ENCODE measurements at places on chromosomes 6 and 20.

- no peak for DNase-seq
Observed at GRCh38 chr6:1781817-1782184, 172.1 kb downstream of the FOXC1 start.

GRCh38 chr6:77474286-77474956, 11.1 kb upstream of the HTR1B start:
- no peak for DNase-seq

GRCh38 chr6:138146544-138146943, 15.2 kb upstream of the ARFGEF3 start:
- DNase-seq, result no peak

GRCh38 chr6:44342052-44342451, 398 bp upstream of the SPATS1 start:
- no peak for DNase-seq

DNA sequence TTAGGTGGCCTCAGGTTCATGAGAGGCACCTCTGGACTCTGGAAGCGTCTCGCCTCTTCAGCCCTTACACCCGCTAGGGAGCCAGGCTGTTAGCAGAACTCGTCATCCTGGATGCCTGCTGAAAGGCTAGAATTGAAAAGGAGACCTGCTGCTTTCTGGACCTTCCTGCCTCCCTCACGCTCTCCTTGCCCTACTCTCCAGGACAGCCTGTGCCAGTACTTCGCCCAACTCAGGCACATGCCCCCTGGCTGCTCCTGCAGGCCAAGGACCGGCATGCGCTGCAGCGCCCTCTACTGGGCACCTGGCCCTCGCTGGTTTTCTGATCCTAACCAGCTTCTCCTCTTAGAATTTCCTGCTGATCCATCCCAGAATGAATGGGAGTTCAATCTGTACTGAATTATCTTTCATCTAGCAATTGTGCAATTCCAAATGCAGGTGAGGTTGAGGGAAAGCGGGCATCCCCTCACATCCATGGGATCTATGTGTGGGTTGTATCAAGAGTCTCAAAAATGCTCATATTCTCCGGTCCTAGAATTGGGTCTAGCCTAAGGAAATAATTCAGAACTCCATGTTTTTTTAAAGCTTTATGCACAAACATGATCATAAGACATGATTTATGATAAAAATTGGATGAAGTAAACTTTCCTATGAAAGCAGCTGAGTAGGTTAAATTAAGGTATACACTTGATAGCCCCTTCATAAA, 78.0 kb downstream of the PTPN1 start:
- peak; percentile 83 for DNase-seq

DNA sequence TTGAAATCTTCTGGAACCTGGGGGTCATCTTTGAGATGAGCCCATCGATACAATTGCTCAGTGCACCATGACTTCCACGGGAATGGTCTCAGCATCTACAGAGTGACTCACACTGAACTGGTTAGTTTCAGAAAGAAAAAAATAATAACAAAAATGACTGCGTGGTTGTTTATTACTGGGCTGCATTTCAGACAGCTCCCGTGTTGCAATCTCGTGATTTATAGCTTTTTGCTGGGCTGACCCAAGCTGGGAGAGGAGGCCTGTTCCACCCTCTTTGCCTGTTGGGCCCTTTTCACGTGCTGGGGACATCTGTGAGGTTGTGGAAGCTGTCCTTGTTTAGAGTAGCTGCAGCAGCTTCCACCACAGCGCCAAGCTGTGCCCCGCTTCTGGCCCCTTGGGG, 225.5 kb downstream of the BMP7 start:
- DNase-seq, result peak; percentile 82

DNA sequence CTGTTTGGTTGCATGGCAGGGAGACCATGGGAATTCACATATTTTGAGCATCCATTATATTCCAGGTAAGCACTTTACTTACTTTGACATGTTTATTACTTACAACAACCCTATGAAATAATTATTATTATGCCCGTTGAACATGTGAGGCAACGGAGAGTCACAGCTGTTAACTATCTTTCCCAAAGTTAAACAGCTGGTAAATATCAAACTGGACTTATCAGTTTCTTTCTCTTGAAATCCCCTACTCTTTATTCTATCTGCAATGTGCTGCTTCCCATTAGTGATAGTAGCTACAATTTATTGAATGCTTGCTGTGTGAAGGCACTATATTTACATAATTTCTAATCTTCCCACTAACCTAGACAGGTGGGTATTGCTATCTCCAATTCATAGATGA, 847.7 kb upstream of the MAP3K7 start:
- DNase-seq, result no peak

DNA sequence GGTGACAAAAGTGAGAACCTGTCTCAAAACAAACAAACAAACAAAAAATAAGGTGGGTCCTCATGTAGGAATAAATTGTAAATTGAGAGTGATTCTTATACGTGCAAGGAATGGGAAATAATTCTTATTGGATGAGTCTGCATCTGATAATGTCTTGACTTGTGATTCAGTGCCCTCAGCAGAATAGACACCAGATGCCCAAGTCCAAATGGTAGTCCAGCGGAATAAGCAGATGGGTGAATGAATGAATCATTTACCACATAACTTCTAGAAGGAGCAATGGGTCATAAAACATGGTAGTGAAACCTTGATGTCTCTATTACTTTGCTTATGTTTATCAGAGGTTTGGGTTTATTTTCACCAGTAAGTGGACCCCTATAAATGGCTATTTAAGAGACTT, 747.7 kb downstream of the PHF3 start:
- no peak for DNase-seq

- DNase-seq, result no peak
Observed at GRCh38 chr6:63634630-63635029, 972 bp upstream of the PHF3 start.

GRCh38 chr6:119148825-119149525, 70.5 kb upstream of the FAM184A start:
- peak; percentile 51 for DNase-seq

DNA sequence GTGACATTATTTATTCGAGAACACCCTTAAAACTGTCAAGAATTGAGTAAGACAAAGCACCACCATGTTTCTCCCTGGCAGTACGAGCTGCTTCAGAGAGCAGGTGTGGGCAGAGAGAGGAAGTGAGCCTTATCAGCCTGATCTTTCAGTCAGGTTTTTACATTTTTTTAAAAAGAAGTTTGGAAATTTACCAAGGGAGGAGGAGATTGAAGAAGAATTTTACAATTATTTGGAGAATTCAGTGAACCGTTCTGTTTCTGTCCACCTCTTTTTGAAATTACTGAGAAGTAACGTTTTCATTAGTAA, 75.5 kb downstream of the ZDHHC14 start:
- DNase-seq, result no peak

DNA sequence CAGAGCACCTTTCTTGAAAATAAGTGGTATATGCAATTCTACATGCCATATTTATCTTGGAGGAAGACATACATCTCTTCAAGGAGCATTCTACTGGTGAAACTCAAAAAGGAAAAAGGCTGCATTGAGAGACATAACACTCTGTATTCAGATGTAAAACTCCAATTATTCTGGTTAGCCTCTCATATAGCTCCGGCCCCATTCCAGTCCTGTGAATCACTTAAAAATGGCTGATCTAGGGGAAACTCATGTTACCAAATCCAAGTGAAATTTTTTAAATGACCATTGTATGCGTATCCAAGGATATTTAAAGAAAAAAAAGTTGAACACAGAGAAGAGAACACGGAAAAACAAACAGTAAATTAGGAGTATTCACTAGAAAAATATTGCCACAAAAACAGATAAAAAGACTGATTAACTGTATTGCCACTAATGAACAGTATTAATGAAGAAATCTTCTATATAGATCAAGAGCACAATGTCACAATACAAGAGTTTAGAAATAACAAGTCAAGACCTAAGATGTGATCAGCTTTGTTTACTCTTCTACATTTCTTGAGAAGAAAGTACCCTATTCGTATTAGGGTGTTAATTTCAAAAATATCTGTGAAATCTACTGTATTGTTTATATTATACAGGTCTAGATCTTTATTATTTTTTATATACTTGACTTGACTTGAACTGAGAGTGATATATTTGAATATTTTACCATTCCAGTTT, 124.5 kb upstream of the GJE1 start:
- DNase-seq, result no peak

DNA sequence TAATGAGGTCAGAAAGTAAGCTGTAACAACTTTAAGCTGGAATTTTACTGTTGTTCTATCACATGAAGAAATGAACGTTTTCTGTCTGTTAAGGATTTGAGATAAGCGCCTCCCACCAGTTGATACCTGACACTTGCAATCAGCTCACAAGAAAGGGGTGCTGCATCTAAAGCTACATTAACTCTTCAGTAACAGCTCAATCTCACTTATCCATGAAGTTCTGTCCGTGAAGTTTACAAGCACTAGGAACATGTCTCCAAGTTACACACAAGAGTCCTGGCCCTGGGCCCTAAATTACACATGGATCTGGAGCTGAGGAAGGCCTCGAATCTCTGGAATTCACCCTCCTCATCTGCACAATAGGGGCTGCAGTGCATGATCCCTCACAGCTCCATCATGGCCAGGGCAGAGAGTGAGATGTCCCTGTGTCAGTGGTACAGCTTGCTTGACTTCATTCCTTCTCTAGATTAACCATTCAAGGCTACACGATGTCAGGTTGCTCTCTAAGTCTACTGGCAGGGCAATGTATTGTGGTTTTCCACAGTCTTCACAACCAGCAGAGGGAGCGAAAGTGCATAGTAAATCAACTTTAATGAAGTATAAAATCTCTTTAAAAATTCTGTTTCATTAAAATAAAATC, 182.4 kb upstream of the MCHR2 start:
- peak; percentile 31 for DNase-seq

GRCh38 chr6:1872649-1873131, 263.0 kb downstream of the FOXC1 start:
- DNase-seq, result peak; percentile 35

DNA sequence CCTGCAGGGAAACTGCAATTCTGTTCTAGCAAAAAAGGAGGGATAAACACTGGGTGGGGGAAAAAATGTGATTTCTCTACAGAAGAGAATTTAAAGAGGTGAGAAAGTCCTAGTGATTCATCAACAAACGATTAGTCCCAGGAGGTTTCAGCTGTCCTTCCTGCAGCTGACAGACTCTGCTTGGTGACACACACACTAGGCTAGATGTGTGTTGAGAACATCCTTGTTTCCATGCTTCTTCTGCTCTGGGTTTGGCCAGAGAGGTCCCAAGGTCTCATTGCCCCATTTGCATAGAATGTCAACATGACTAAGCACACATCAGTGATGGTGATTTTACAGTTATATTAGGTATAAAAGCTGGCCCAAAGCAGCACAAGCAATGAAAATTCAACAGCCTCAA, 258.3 kb downstream of the NFATC2 start:
- DNase-seq, result no peak

DNA sequence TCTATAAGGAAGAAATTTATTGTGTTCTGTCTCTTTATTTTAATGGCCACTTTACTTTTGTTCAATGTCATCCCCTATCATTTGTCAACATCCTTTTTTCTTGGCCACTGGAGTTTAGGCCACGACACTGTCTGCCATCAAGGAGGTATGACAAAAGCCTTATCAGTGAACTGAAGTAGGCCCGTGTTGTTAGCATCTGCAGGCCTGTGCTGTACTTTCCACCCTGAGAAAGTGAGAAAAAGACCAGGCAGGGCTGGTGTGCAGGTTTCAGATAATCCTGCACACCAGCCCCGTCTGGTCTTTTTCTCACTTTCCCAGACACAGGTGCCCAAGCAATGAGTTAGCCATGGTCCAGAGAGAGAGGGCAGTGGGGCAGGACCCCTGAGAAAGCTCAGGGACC, 57.6 kb downstream of the GOPC start:
- no peak for DNase-seq

DNA sequence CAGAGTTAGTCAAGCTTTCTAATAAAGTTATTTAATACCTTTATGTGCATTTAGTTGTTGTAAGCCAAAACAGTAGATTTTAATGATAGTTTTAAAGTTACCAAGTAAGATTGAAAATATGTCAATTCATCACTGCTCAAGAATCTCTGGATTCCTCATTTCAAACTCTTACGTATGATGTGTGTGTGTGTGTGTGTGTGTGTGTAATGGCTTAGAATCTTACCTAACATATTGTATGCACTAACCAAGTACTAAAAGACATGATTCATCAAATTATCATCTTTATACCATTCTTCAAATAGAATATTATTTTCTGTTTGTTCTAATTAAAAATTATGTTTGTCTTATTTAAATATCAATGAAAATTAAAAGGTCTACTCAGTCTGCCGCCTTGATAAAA, 41.5 kb upstream of the ZNF337 start:
- DNase-seq, result no peak

- DNase-seq, result no peak
Observed at GRCh38 chr6:112148103-112148502, 60.7 kb downstream of the FAM229B start.

- no peak for DNase-seq
Observed at GRCh38 chr20:3660262-3661059, 2.7 kb downstream of the GFRA4 start.

All from AG08395 (cell line).